ENCODE measurements at places on chromosomes 1 and 21.

DNA sequence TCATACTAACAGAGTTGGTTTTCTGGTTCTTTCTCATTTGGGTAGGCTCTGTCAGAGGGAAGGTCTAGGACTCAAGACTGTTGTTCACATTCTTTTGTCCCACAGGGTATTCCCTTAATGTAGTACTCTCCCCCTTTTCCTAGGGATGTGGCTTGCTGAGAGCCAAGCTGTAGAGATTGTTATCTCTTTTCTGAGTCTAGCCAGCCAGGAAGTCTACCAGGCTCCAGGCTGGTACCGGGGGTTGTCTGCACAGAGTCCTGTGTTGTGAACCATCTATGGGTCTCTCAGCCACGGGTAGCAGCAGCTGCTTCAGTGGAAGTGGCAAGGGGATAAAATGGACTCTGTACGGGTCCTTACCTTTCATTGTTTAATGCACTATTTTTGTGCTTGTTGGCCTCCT, 226.4 kb downstream of the LBR start:
- no peak for DNase-seq

- no peak for DNase-seq
Measured at GRCh38 chr1:67679691-67680090, 5.3 kb upstream of the GADD45A start.

DNA sequence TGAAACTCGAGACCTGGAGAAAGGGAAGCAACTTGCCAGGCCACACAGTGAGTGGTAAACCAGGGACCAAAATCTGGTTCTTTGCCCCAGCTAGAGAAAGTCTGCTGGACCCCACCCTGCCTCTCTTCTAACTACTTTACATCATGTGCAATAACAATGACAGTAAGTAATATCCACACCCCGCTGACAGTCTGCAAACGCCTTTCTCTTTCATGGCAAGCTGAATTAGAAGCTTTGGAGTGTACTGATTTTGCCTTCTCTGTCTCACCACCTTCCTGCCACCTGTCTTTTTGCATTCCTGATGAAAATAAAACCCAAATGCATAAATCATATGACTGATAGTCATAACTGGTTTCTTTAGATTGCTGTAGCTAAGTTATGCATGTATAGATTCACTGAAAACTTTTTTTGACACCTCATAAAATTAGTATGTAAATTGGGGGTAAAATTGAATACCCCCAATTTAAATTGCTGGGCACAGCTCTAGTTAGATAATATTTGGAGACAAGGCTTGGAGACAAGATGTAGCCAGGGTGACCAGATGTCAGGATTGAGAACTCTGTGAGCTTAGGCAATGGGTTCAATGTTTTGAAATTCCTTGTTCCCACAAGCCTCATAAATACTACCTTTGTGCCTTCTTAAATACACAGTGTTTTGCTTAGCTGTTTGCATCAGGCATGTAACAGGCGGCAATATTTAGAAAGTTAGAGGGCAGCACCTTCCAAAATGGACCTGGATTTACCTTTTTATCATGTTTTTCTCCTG, 73.5 kb downstream of the ST6GALNAC5 start:
- no peak for DNase-seq

GRCh38 chr1:201890223-201890622, 1.5 kb downstream of the SHISA4 start:
- no peak for DNase-seq

- no peak for DNase-seq
Measured at GRCh38 chr1:107545879-107546278, 405.0 kb downstream of the NTNG1 start.

DNA sequence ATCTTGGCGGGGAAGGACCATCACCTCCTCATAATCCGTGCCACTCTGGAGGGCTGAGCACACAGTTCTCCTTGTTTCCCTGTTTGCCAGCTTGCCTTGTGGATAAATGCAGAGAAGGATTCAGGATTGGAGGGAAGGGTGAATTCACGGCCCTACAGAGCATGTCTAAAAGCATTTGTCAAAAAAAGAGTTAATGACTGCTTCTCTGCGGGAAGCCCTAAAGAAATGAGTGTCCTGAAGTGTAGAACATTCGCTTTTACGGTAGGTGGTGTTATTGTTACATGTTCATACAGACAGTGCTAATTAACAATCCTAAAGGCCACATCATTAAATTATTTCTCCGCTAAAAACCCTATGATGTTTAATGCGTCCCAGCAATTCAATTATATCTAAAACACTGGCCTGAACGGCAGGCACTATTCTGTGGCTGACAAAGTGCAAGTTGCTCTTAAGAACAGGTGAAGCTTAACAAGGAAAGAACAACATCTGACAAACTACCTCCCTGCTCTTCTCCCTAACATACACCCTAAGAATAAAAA, 112.3 kb upstream of the NFIA start:
- no peak for DNase-seq

GRCh38 chr1:207868251-207868773, 42.6 kb downstream of the CD34 start:
- no peak for DNase-seq

GRCh38 chr21:38401191-38401926, 96.9 kb downstream of the ERG start:
- DNase-seq = no peak

GRCh38 chr1:91676030-91676429, 175.4 kb downstream of the CDC7 start:
- no peak for DNase-seq

GRCh38 chr21:45262616-45263015, 25.1 kb downstream of the POFUT2 start:
- no peak for DNase-seq

- no peak for DNase-seq
Measured at GRCh38 chr1:1564268-1564667, 10.4 kb downstream of the SSU72 start.

DNA sequence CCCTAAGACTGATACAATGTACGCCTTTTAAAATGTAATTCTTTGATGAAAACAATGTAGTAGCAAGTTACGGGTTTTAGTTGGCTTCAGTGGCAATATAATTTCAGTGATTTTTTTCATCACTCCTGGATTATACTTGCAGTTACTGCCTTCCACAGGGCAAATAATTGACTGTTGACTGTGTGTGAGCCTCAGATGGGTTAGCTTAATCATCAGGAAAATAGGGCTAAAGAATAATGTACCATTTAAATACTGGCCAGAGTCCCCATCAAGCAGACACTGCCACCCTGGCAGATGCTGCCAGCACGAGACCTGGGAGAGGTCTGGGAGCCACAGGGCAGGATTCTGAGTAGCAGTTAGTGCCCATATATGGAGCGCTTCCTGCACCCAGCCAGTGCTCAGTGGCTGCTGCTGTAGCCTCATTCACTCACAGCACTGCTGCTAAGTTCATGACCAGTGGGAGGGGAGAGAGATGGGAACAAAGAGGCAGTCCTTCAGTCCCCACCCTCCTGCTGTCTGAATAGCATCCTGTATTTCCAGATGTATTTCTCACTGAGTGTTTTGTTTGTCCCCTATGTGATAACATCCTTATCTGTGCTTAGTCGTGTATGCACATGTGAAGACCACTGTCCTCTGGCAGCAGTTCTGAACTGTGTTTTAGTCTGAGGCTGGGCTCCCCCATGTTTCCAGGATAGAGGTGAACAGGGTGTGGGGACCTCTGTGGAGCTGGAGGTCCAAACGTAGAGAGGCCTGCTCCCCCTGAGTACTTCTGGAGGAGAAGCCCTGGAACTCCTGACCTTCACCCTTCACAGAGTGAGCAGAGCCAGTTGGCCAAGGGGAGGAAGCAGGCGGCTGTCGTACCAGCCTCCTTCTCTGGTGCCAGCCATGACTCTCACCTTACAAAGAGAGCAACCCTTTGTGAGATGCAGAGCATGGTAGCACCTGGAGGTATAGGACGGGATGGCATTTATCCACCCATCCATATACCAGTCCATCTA, 80.4 kb downstream of the ADARB1 start:
- DNase-seq = no peak

GRCh38 chr1:6995789-6996188, 210.5 kb downstream of the CAMTA1 start:
- DNase-seq = no peak

DNA sequence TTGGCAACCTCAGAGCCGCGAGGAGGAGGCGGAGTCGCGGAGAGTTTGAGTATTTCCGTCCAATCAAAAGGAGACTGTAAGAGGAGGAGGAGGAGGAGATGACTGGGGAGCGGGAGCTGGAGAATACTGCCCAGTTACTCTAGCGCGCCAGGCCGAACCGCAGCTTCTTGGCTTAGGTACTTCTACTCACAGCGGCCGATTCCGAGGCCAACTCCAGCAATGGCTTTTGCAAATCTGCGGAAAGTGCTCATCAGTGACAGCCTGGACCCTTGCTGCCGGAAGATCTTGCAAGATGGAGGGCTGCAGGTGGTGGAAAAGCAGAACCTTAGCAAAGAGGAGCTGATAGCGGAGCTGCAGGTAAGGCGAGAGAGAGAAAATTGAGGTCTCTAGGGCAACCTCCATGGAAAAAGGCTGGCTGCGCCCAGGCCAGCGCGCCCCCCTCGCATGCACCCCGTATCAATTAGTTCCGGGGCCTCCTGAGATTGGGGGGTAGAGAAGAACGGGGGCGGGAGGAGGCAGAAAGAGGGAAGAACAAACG, at the start of gene PHGDH:
Gene PHGDH (plus strand): TSS at position 131 of the 538 bp plus-strand sequence. CDS start 89 bp downstream, at position 220.
- DNase-seq = no peak

DNA sequence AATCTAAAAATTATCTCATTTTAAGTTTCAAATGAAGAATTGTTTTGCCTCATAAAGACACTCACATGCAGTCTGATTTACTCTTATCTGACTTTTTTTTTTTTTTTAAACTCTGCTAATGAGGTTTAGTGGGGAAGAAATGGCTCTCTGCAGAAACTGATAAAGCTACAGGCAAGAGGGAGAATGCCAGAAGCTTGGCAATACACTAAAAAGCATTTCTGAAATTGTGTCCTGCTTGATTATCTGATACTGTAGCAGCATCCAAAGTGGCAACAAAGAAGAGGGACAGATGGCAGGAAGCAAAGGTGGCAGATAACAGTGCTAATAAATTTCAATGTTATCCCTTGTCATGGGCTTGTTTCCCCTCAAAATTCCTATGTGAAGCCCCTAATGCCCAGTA, 1744.9 kb downstream of the NCAM2 start:
- DNase-seq = no peak

- no peak for DNase-seq
Measured at GRCh38 chr1:44292651-44293050, 62.4 kb downstream of the ERI3 start.

DNA sequence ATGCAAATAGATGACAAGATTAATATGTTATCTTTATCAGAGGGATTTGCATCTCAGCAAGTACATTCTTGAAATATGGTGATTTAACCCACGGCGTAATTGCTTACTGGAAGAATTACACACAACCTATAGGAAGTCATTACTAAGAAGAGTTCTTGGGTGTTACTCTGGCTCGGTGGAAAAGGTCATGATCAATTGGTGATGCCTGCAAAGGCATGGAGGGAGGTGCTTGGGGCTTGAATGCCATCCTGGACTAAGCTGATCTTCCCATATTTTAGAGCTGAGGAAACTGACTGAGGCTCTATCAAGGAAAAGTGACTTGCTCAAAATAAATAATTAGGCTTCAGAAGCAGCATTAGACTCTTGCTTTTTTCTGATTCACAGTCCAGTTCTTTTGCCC, 137.5 kb upstream of the JUN start:
- DNase-seq = no peak

GRCh38 chr1:16478091-16478490, 36.0 kb downstream of the RNU1-1 start:
- no peak for DNase-seq

- no peak for DNase-seq
Measured at GRCh38 chr1:47646676-47647075, 208.8 kb downstream of the FOXD2 start.

GRCh38 chr1:12407050-12407961, 177.5 kb downstream of the VPS13D start:
- DNase-seq = no peak

DNA sequence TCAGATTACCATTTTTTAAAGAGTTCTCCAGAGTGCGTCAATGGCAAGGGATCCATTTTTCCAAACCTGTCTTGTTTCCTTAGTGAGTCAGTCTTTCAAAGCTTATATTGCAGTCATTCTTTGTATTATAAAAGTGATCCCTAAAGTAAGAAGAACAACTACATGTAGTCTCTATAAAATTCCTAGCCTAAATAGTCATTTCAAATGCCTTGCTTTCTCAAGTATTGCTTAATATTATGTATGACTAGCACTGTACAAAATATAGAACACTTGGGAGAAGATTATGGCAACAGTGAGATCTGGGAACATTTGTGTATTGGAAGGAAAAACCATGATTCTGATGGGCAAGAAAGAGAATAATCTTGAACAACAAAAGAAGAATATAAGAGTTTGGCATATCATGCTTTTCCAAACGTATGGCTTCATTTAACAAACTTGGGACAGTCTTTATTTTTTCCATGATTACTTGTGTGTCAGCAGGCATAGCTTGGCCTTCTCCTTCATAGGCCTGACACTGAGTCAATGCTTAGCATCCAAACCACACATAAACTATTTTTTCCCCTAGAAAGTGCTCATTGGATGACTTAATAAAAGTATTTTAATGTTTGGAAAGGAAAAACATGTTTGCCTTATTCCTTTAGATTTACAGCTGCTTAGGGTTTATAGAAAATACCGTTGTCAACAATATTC, 547.4 kb downstream of the LTN1 start:
- DNase-seq = no peak

GRCh38 chr21:17554679-17555465, 42.0 kb downstream of the CXADR start:
- no peak for DNase-seq

GRCh38 chr1:225769687-225770086, 7.9 kb upstream of the SRP9 start:
- no peak for DNase-seq

- DNase-seq = no peak
Measured at GRCh38 chr21:45080232-45080631, 5.9 kb downstream of the ADARB1 start.

GRCh38 chr21:32726839-32727686, 750 bp downstream of the SYNJ1 start:
- no peak for DNase-seq

DNA sequence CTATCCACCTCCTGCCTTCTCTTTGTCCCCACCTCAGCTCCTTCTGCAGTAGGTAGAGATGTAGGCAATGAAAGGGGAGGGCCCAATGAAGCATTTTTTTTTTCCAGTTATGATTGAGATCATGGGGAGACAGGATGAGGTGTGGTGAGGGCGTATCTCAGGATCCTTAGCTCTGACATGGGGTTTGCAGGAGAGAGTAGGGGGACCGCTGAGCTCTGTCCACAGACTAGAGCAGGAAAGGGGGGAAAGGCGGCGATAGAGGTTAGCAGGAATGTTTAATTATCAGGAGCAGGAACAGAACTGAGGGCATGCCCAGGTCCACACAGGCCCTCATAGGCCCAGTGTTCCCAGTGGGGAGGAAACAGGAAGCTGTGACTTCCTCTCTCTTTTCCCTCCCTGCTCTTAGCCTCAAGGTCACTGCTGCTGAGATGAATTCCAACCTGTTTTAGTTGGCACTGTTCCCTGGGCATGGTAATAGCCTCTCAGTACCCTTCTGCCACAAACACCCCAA, 901 bp upstream of the RXFP4 start:
- DNase-seq = no peak
